Activated CD8-positive, alpha-beta memory T cell treated with anti-CD3 and anti-CD28 coated beads, Interleukin-2, amount 10 ng/mL, durations not matched to agents 7 days and 5 days (primary cell): ENCODE measurements at places on chromosomes 5 and 9.

GRCh38 chr9:37565661-37566618 lies 10.2 kb downstream of the FBXO10 start:
- peaks cover 25% of the 10 kb centered on the region for H3K36me3 ChIP-seq
- DNase-seq: no peak
- no peaks in the 10 kb centered on the region for H3K4me1 ChIP-seq
- H3K27me3 ChIP-seq: no peaks in the 10 kb centered on the region
- no peak overlapping the region for H3K4me3 ChIP-seq
- no peak overlapping the region for H3K27ac ChIP-seq

- H3K27me3 ChIP-seq: no peaks in the 10 kb centered on the region
- H3K36me3 ChIP-seq: peaks cover 46% of the 10 kb centered on the region
- peak overlapping the region; percentile 93 for H3K4me3 ChIP-seq
- H3K4me1 ChIP-seq: peaks cover 36% of the 10 kb centered on the region
Measured at GRCh38 chr5:176388003-176388443, 375 bp downstream of the NOP16 start.

- no peak for DNase-seq
- no peaks in the 10 kb centered on the region for H3K27me3 ChIP-seq
- H3K36me3 ChIP-seq: no peaks in the 10 kb centered on the region
- H3K27ac ChIP-seq: no peak overlapping the region
- H3K4me3 ChIP-seq: no peak overlapping the region
Measured at GRCh38 chr5:60161340-60161934, 267.9 kb upstream of the PDE4D start.

- H3K36me3 ChIP-seq: no peaks in the 10 kb centered on the region
- no peaks in the 10 kb centered on the region for H3K27me3 ChIP-seq
- H3K4me3 ChIP-seq: no peak overlapping the region
- no peak for DNase-seq
- no peaks in the 10 kb centered on the region for H3K4me1 ChIP-seq
Measured at GRCh38 chr9:101119206-101119819, 90.8 kb downstream of the PLPPR1 start.

DNA sequence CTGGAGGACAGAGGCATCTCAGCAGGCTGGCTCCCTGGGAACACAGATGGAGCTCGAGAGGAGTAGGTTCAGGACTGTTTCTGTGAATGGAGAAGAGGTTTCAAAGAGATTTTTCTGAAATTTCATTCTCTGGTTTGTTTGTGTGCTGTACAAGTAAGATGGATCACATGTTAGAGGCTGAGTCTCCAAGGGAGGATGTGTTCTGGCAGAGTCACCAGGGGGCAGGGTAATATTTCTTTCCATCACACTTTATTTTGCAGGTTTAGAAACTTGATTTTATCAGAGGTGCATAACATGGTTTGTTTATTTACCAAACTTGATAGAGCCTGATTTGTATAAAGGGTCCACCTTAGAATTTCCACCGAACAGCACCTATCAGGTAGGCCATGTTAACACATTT lies 69.2 kb upstream of the ARL15 start:
- peaks cover 13% of the 10 kb centered on the region for H3K27me3 ChIP-seq
- no peak overlapping the region for H3K4me3 ChIP-seq
- H3K4me1 ChIP-seq: no peaks in the 10 kb centered on the region
- H3K36me3 ChIP-seq: no peaks in the 10 kb centered on the region
- H3K27ac ChIP-seq: no peak overlapping the region
- DNase-seq: no peak

GRCh38 chr9:121305269-121305994 lies 37.5 kb downstream of the GSN start:
- peaks cover under 1% of the 10 kb centered on the region for H3K4me1 ChIP-seq
- H3K4me3 ChIP-seq: no peak overlapping the region
- H3K27me3 ChIP-seq: peaks cover 5% of the 10 kb centered on the region
- DNase-seq: no peak

DNA sequence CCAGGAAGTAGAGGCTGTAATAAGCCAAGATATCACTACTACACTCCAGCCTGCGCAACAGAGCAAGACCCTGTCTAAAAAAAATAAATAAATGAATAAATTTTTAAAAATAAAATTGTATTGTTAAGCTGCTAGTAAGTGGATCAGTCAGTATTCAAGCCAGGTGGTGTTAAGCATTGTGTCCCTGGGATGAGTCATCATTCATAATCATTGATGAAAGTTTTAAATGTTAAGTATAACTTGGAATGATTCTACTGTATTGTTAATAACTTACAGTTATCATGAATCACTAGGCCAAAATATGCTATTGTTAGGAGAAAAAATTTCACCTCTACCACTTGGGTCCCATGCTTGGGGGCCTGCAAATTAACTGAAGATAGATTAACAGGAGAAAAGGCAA lies 38.2 kb downstream of the MED10 start:
- no peak for DNase-seq
- no peak overlapping the region for H3K4me3 ChIP-seq
- no peaks in the 10 kb centered on the region for H3K4me1 ChIP-seq

DNA sequence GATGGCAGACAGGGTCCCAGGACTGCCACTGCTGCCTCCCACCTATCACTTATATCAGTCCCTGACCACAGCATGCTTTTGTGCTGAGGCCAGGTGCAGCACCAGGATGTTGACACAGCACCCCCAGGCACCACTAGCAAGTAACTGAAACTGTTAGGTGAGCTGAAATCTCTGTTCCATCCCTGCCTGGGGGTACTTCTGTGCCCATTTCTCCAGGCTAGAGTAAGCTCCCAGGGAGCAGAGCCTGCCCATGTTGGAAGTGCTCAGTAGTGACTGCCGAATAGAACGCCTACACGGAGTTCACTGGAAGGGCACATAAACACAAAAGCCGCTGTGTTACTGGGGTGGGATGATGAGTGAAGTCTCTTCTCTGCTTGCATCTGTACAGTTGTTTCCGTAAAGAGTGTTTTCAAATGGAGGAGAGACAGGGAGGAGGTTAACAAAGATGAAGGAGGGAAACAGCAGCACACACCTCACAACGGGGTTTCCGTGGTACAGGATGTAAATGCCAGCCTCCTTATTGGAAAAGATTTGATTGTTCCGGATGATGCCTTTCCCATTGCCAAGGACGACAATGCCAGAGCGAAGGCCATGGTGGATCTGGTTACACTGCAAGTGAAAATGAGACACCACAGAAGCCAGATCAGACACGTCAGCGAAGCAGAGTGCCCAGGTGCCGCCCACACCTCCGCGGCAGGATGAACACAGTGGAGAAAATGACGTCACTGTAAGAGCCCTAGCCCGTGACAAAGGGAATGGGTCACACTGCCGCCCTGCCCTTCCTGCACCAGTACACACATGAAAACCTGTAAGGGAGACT lies 43.1 kb downstream of the POLR1E start:
- H3K27me3 ChIP-seq: no peaks in the 10 kb centered on the region
- peaks cover 2% of the 10 kb centered on the region for H3K36me3 ChIP-seq
- DNase-seq: peak; percentile 82
- H3K4me3 ChIP-seq: peak overlapping the region; percentile 63
- peaks cover 17% of the 10 kb centered on the region for H3K4me1 ChIP-seq
- H3K27ac ChIP-seq: peak overlapping the region; percentile 87
